ENCODE measurements at places on chromosomes 2 and 18.

GRCh38 chr2:229118927-229119326 is 152.2 kb downstream of the PID1 start:
- DNase-seq = no peak

DNA sequence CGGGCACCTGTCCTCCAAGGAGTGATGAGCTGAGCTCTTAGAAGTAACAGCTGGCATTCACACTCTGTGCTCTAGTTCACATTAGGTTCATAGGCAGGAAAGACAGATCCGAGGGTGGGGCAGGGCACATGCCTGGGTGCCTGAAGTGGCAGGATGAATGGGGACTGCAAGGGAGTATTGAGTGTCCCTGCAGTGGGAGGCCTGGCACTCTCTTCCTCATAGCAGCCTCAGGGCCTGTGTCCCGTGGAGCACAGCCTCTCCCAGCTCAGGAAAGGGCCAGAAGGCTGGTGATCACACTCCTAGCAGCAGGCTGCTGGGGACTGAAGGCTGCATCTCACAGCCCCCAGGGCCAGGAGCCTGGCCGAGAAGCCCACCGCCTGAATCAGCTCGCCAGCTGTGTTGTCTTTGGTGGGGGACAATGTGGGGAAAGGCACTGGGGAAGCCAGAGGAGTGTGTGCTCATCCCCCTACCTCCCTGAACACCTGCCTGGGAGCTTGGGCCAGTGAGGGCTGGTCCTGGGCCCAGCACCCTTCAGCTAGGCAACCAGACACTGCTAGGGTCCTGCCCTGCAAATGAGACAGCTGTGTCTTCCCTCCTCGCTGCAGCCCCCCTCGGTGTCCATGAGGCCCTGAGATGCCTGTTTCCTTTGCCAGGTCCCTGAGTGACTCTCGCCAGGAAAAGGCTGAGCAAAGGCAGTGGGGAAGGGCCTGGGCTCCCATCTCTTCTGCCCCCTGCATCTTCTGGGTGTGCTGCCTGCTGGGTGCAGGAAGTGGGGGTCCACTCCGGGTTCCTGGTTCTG is 48.2 kb upstream of the HS6ST1 start:
- DNase-seq = no peak

DNA sequence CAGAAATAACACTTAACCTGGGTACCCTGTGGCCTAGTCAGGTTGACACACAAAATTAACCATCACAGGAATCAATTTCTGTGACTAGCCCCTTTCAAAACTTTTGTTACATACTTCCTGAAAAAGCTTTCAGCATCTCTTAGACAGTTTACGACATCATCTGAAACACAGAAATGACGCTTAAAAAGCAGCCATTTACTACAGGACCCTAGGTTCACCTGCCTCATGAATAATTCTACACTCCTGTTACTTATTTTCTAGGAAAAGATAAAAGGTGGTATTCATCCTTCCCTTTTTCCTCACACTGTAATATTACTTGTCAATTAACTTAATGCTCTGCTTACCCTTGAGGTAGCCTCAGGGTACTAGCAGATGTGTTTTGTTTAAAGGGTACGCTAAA is 388.4 kb downstream of the IRS1 start:
- DNase-seq = no peak

- peak; percentile 44 for DNase-seq
Observed at GRCh38 chr2:235493775-235494715, at the start of gene AGAP1. Gene AGAP1 (plus strand): TSS chr2:235494043.

GRCh38 chr2:73588177-73588576 is 54.0 kb downstream of the NAT8 start:
- DNase-seq = no peak

GRCh38 chr2:127562936-127563335 is 27.5 kb downstream of the MYO7B start:
- no peak for DNase-seq

- no peak for DNase-seq
Observed at GRCh38 chr2:137096693-137097092, 331.3 kb downstream of the THSD7B start.

- DNase-seq = no peak
Observed at GRCh38 chr2:218276986-218277755, 6.9 kb downstream of the PNKD start.

- DNase-seq = peak; percentile 22
Observed at GRCh38 chr2:75053484-75054112, 95.2 kb downstream of the POLE4 start.

DNA sequence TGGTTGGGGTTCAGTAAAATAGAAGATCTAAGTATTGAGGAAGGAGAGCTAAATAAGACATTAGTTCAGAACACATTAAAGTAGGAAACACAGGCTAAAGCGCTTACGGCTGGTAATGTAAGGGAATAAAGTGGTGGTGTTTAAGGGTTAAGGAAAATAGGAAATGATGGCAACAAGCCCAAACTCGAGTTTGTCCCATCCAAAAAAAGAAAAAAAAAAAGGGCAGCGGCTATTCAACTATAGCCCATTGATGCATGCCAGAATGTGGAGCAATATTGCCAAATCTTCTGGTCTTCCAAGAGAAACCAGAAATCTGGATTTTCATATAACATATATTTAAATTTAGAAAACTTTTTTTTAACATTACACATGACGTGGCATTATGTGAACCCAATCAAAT is 161.0 kb downstream of the ARHGAP15 start:
- no peak for DNase-seq

DNA sequence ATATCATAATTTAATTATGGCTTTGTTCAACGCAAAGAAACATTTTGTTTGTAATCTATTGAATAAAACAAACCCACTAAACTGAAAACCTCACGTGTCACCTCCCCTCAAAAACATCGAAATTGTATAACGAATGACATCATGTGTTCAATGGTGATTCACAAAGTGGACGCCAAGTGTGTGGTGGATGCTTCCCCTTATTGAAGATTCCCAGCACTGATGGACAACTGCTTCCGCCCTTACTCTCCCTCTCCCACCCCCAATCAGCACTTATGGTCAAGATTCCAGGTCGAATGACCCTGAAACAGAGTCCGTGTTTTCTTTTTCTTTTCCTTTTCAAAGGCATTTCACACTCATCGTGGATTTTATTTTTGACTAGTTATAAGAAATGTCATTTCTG is 383.0 kb upstream of the SMIM21 start:
- no peak for DNase-seq

DNA sequence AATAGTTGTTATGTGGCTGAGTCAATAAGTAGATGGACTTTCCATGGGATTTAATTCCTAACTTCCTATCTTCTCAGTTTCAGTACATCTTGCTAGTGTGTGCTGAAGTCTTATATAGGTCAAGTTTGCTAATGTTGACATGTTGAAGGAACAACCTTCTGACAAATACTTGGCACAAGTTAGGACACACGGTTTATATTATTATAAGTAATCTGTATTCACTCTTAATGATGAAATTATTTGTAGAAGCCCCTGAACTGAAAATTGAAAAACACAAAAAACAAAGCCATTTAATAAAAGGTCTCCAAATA is 19.2 kb downstream of the ARL5A start:
- DNase-seq = no peak

DNA sequence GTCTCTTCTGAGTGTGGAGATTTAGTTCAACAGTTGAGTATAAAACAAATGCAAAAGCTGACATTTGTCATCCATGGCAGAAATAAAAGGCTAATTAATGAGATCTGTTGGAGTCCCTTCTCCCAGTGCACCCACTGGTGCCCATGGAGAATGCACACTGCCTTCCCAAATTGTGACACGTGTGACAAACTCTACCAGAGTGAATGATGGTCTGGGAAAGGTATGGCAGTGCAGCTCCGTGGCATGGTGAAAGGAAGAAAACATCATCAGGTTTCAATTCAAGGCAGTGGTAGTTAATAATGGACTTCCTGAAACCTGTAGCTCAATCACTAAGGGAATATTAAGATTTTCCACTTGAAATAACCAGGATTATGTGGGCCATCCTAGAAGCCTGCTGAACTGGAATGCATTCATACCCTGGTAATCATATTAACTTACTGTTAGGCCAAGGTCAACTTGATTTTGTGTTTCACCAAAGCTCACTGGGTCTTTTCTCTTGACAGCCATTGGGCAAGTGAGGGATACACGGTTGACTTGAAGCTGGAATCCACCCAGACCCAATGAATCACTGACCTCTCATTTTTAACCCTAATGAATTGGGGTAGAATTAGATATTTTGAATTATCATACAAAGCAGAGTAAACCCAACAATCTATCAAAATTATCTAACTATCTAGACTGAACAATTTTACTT is 167.6 kb downstream of the AFF3 start:
- no peak for DNase-seq

- no peak for DNase-seq
Observed at GRCh38 chr2:226693521-226693920, 106.1 kb downstream of the IRS1 start.

GRCh38 chr18:11163665-11164064 is 14.3 kb upstream of the PIEZO2 start:
- DNase-seq = no peak

GRCh38 chr2:186757009-186757408 is 63.1 kb downstream of the FAM171B start:
- no peak for DNase-seq

DNA sequence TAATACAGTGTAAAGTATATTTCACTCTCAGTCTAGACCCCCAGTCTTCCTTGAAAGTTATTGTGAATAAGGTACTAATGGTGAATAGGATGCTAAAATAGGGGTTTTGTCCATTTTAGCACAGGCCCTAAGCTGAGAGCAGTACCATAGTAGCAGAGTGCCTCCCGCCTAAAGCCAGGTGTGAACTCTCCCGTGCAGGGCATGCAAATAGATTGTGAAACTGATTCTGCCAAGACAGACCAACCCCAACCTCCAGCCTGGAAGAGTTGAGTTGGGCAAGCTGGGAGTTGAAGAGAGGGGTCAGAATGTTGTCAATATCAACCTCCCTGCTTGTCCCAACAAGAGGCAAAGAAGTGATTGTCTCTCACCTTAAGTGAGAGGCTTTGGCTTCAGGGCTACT is 97.4 kb upstream of the CYRIA start:
- DNase-seq = no peak

DNA sequence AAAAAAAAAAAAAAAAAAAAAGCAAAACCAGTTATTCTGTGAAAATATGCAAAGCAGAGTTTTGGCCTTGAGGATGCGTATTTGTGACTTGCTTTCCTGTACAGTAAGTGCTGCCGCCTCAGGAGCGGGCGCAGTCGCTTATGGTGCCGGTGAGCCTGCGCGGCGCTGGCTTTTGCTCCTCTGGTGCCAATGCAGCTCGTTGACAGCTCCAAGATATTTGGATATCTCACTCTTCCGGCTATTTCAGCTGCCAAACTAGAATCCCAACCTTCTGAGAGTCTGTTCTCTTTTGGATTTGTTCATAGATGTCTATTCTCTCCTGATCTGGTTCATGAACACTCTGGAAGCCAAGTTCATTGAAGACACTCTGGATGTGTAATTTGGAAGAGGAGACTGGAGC is 184.1 kb downstream of the AGAP1 start:
- no peak for DNase-seq

DNA sequence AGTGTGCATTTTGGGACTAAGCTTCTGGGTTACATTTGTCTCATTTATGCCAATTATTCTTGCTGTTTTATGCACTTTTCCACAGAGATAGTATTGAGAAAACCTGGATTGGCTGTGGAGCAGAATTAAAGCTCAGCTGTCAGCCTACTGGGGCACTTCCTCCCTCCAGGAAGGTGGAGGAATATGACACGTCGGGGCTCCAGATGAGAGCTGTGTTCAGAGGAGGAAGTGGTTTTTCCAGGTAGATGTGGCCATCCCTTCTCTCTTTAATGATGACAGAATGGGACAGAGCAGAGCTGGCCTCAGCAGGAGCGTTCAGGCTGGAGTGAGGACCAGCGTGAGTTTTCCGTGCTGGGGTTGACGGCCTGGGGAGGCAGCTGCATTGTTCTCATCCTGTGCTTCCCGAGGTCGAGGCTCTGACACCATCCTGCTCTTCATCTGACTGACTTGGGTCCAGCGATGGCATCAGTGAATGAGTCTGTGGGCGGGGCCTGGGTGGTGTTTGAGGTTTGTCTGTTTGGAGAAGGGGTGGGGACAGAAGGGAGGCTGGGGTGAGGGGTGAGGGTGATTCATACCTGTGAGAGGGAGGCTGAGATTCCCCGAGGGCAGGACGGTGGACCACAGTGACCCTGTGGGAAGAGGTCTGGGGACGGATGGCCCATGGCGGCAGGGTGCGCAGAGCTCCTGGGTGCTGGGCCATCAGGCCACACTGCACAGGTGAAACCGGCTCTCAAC is 207.0 kb downstream of the LDLRAD4 start:
- DNase-seq = no peak

DNA sequence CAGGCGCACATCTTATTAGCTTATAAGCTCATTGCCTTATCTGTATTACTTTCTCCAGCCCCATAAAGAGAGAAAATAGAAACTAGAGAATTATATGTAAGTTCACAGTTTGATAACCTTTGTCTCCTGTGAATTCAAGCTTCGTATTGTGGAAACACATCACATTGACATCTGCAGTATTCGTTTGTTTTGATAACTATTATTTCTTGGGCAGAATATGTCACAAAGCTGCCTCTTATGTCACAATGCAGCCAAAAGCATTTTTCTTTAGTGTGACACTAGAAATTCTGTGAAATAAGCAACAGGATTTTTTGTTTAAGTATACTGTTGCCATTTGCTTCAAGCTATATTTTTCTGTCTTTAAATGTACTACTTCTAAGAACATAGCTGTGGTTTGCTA is 221.5 kb downstream of the DOK6 start:
- DNase-seq = no peak

DNA sequence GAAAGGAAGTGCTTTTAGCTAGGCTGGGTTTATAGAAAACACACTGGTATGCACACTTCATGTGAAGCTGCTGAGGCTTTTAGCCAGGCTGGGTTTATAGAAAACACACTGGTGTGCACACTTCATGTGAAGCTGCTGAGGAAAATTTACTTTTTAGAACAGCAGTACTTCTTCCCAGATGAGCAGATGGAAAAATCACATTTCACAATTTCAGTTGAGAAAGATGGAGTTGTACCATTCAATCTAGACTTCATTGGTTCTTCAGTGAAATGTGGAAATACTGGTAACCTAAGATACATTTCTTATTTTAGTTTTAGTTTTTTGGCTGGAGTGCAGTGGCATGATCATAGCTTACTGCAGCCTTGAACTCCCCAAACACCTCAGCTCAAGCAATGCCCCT is 11.1 kb downstream of the SNTG2 start:
- no peak for DNase-seq

GRCh38 chr2:178114462-178114861 is 2.2 kb downstream of the RBM45 start:
- no peak for DNase-seq

- no peak for DNase-seq
Observed at GRCh38 chr2:216657980-216658379, 24.8 kb downstream of the IGFBP2 start.

GRCh38 chr2:3649581-3649980 is 8.4 kb upstream of the ALLC start:
- DNase-seq = no peak

- no peak for DNase-seq
Observed at GRCh38 chr2:145739681-145740080, 1219.8 kb upstream of the ZEB2 start.

Data from germinal center (tissue), 1 donor.